Central memory CD8-positive, alpha-beta T cell (primary cell): ENCODE measurements at places on chromosomes 4 and X.

- H3K27ac ChIP-seq = no peak overlapping the region
- no peaks in the 10 kb centered on the region for H3K27me3 ChIP-seq
- no peaks in the 10 kb centered on the region for H3K4me1 ChIP-seq
- no peaks in the 10 kb centered on the region for H3K36me3 ChIP-seq
Measured at GRCh38 chrX:22526339-22526738, 253.6 kb downstream of the CBLL2 start.

DNA sequence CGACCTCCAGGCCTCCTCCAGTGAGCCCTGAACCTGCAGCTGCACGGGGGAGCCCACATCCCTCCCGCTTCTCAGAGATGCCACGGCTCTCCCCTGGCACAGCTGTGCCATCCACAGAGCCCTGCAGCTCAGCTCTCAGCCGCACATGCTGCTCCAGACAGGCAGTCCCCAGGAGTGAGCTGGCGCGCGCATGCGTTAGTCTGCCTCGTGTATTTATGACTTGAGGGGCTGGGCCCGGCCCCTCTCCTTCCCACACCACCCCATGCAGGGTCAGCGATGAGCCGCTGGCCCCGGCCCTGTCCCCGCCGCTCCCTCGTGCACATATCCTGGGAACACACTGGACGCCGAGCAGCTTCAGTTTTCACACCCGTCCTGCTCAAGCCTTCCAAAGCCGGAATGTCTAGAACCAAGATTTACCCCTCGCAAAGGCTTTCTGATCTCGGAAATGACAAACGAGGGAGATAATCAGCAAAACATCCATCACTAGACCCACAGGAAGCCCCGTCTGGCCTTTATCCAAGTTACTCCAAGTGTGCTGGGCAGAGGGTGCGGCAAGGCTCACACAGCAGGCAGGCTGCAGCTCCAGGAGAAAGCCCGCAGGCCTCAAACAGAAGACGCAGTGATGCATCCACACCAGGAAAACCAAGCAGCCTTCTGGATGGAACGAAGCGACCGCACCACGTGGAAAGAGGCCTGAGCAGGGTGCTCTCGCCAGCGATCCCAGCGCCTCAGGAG lies 24.3 kb downstream of the GAK start:
- DNase-seq = no peak
- H3K4me3 ChIP-seq = no peak overlapping the region
- H3K27me3 ChIP-seq = no peaks in the 10 kb centered on the region
- H3K27ac ChIP-seq = no peak overlapping the region
- H3K36me3 ChIP-seq = peaks cover 49% of the 10 kb centered on the region
- peaks cover 10% of the 10 kb centered on the region for H3K4me1 ChIP-seq

DNA sequence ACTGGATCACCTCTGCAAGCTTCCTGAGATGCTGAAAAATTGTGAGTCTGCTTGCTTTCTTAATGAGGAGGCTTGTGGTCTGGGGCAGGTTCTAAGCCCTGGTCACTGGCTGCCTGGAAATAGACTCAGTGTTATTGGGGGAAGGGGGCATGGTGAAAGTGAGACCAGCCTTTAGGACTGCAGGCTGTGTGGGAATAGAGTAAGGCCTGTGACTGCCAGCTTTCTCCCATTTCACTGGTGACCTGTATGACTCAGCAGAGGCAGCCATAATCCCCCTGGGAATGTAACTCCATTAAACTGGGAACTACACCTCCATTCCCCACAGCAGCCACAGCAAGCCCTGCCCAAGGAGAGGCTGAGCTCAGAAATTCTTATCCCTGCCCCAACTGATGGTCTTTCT lies 55.9 kb upstream of the IL15 start:
- no peaks in the 10 kb centered on the region for H3K4me1 ChIP-seq
- no peak overlapping the region for H3K27ac ChIP-seq
- H3K36me3 ChIP-seq = no peaks in the 10 kb centered on the region
- H3K27me3 ChIP-seq = peaks cover 22% of the 10 kb centered on the region
- no peak overlapping the region for H3K4me3 ChIP-seq

GRCh38 chrX:10042055-10042454 lies 74.9 kb downstream of the CLDN34 start:
- H3K4me1 ChIP-seq = no peaks in the 10 kb centered on the region
- H3K36me3 ChIP-seq = no peaks in the 10 kb centered on the region
- DNase-seq = no peak
- H3K27ac ChIP-seq = no peak overlapping the region
- H3K4me3 ChIP-seq = no peak overlapping the region

GRCh38 chr4:149754526-149754925 lies 61.1 kb downstream of the IQCM start:
- no peak overlapping the region for H3K27ac ChIP-seq
- no peak overlapping the region for H3K4me3 ChIP-seq
- DNase-seq = no peak
- no peaks in the 10 kb centered on the region for H3K4me1 ChIP-seq

GRCh38 chr4:81214144-81214880 lies 710 bp downstream of the PRKG2 start:
- no peak overlapping the region for H3K4me3 ChIP-seq
- peaks cover 29% of the 10 kb centered on the region for H3K27me3 ChIP-seq
- H3K36me3 ChIP-seq = peaks cover 2% of the 10 kb centered on the region
- H3K27ac ChIP-seq = no peak overlapping the region

DNA sequence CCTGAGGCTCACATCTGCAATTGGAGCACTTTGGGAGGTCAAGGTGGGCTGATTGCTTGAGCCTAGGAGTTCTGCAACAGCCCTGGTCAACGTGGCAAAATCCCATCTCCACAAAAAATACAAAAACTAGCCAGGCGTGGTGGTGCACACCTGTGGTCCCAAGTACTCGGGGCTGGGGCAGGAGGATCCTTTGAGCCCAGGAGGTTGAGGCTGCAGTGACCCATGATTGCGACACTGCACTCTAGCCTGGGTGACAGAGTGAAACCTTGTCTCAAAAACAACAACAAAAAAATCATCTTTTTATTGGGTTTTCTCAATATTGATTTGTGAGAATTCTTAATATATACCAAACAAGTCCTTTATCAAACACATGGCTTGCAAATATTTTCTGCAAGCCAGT lies 64.9 kb downstream of the ANKRD17 start:
- H3K27me3 ChIP-seq = no peaks in the 10 kb centered on the region

DNA sequence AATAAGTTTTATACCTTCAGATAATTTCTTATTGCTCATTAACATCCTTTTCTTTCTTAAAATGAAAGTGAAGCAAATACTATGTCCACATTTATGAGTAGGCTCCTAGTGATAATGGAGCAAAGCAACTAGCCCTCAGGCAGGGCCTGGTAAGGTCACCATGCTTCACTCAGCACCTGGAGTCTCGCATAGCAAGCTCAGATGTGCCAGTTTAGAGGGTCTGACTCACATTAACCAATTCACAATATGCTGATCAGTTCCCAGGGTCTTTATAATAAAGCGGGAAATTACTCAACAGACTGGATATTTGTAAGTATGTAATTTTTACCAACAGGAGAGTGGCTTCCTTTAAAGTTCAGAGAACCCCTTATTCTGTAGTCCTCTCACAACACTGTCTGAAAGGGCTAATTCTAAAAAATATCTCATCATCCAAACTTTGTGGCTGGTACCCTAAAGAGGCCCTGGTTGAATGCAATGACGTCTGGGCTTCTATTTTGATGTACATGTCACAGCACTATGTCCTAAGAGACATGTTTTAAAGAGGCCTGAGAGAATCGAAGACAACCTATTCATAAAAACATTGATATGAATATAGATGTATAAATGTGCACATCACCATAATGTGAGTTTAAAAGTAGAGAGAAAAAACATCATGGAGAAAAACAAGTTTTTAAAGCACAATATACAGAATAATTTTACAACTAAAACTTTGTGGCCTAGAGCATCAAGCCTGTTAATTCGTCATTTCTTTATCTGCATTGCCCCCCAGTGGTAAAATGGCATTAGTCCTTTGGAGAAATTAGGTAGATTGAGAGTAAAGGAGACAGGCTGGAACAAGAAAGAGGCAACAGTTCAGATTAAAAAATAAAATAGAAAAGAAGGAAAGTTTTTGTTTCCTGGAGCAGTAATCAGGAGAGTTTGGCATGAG lies 44.3 kb downstream of the IL21 start:
- H3K36me3 ChIP-seq = peaks cover 1% of the 10 kb centered on the region
- H3K27ac ChIP-seq = peak overlapping the region; percentile 23
- no peak overlapping the region for H3K4me3 ChIP-seq
- H3K4me1 ChIP-seq = peaks cover 13% of the 10 kb centered on the region
- DNase-seq = no peak
- no peaks in the 10 kb centered on the region for H3K27me3 ChIP-seq

GRCh38 chr4:169210504-169211118 lies 60.1 kb downstream of the SH3RF1 start:
- no peak for DNase-seq
- peaks cover 2% of the 10 kb centered on the region for H3K36me3 ChIP-seq
- peaks cover 24% of the 10 kb centered on the region for H3K27me3 ChIP-seq
- H3K4me3 ChIP-seq = no peak overlapping the region
- no peaks in the 10 kb centered on the region for H3K4me1 ChIP-seq
- H3K27ac ChIP-seq = no peak overlapping the region

- H3K36me3 ChIP-seq = no peaks in the 10 kb centered on the region
- H3K27me3 ChIP-seq = peaks cover under 1% of the 10 kb centered on the region
- no peaks in the 10 kb centered on the region for H3K4me1 ChIP-seq
Measured at GRCh38 chrX:40849906-40850823, 114.8 kb upstream of the MED14 start.

DNA sequence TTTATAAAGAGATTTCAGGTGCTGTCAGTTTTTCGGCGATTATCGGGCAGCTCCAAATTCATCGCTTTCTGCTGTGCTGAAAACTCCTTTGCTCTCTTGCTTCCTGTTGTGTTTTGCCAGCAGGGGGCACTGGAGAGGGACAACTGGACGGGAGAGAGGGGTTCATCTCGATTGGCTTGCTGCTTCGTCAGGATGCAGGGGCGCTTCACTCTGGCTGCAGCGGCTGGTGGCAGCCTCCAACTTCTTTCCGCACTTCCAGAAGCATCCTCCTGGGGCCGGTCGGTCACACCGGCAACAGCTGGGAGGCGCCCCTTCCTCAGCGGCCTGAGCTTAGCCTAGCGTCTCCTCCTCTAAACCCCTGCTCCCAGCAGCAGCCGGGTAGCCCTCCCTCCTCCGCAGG lies 29.5 kb downstream of the MSL3 start:
- H3K36me3 ChIP-seq = no peaks in the 10 kb centered on the region
- H3K27ac ChIP-seq = no peak overlapping the region
- H3K27me3 ChIP-seq = no peaks in the 10 kb centered on the region

DNA sequence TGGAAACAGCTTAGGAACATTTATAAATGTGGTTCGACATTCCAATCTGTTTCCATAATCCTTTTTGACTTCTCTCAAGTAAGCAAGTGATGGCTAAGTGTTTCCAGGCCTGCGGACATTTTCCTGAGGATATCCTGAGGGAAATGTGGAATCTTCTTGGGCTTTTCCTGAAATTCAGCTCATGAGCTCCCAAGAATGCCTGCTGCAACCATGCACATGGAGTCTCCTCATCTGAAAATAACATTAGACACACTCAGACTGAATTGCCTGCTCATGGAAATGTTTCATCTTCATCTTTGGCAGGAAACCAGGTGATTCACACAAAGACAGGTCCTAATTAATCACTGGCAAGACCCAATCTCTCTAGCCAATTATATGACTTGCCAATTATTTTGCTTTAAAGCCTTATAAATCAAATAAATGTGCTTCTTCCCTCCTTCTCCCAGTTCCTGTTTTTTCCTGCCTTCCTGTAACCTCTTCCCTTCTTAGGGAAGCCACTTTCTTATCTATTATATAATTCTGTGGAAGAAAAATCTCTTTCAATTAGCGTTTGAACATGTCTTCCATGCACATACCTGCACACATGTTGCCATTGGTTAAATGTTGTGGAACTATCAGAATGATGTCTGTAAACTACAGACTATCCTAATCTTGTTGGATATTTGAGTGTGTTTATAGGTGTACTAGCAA lies 104.6 kb upstream of the MXRA5 start:
- H3K4me1 ChIP-seq = no peaks in the 10 kb centered on the region
- no peak for DNase-seq
- H3K36me3 ChIP-seq = no peaks in the 10 kb centered on the region
- H3K27ac ChIP-seq = no peak overlapping the region

GRCh38 chr4:84750260-84750959 lies 167.5 kb downstream of the CDS1 start:
- no peaks in the 10 kb centered on the region for H3K4me1 ChIP-seq
- DNase-seq = no peak
- H3K27ac ChIP-seq = no peak overlapping the region
- H3K27me3 ChIP-seq = no peaks in the 10 kb centered on the region
- H3K4me3 ChIP-seq = no peak overlapping the region
- no peaks in the 10 kb centered on the region for H3K36me3 ChIP-seq

GRCh38 chr4:132540268-132540667 lies 608.8 kb upstream of the PCDH10 start:
- DNase-seq = no peak
- no peaks in the 10 kb centered on the region for H3K4me1 ChIP-seq
- no peaks in the 10 kb centered on the region for H3K27me3 ChIP-seq
- H3K27ac ChIP-seq = no peak overlapping the region
- no peaks in the 10 kb centered on the region for H3K36me3 ChIP-seq

DNA sequence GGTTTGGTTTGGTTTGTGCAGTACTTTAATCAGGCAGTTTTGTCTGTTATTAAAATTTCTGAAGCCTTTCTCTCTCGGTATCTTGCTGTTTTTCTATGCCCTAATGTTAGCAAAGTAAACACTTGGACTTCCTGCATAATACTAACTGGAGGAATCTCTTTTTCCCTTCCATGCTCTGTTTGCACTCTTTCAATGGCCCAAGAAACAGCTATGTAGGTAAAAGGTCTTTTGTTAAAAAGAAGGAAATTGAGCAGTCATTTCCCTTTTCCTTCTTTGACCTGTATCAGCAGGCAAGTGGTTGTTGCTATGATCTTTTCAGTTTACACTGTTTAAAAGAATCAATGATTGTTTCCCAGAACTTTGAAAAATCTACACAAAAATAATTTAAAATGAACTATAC lies 82.7 kb downstream of the CCSER1 start:
- H3K27me3 ChIP-seq = no peaks in the 10 kb centered on the region
- no peaks in the 10 kb centered on the region for H3K36me3 ChIP-seq
- H3K27ac ChIP-seq = no peak overlapping the region

DNA sequence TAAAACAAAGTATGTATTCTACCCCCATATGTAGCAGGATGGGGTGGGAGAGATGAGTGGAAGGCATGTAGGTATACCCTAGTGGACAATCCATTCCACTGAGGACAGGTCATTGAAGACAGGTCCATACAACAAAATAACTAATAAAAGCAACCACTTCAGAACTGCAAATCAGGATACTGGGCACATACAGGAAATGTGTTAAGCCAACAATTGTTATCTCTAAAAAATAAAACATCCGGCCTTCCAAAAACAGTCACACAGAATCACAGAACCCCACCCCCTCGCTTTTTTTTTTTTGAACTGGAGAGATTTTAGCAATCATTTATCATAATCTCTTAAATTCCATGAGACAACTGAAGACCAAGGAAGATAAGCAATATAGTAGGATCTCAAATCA lies 112.9 kb downstream of the FRYL start:
- DNase-seq = no peak
- H3K27me3 ChIP-seq = no peaks in the 10 kb centered on the region
- H3K4me1 ChIP-seq = peaks cover 30% of the 10 kb centered on the region
- no peak overlapping the region for H3K4me3 ChIP-seq
- peaks cover 6% of the 10 kb centered on the region for H3K36me3 ChIP-seq

- no peaks in the 10 kb centered on the region for H3K36me3 ChIP-seq
- no peak for DNase-seq
- no peak overlapping the region for H3K4me3 ChIP-seq
- no peaks in the 10 kb centered on the region for H3K4me1 ChIP-seq
Measured at GRCh38 chr4:157141976-157142375, 66.0 kb downstream of the GLRB start.

GRCh38 chr4:32087211-32087610 lies 1367.0 kb downstream of the PCDH7 start:
- no peaks in the 10 kb centered on the region for H3K4me1 ChIP-seq
- H3K4me3 ChIP-seq = no peak overlapping the region
- no peaks in the 10 kb centered on the region for H3K36me3 ChIP-seq

GRCh38 chr4:71863457-71863856 lies 79.6 kb upstream of the GC start:
- no peak for DNase-seq
- H3K4me1 ChIP-seq = no peaks in the 10 kb centered on the region
- no peaks in the 10 kb centered on the region for H3K27me3 ChIP-seq
- no peaks in the 10 kb centered on the region for H3K36me3 ChIP-seq
